IPS DF 19.7 (cell line): ENCODE measurements at places on chromosomes 11 and 22.

DNA sequence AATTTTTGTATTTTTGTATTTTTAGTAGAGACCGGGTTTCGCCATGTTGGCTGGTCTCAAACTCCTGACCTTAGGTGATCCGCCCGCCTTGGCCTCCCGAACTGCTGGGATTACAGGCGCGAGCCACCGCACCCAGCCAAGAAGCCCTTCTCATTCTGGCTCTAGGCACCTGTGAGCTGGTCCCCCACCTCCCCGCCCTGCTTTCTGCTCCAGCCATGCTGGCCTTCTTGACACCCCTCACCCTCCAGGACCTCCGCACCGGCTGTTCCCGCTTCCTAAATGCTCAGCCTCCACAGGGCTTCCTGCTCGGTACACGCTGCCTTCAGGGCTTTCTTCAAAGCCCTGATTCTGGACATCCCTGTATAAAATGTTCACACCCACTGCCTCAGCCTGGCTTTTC lies 5.5 kb upstream of the FXYD2 start:
- no peak for DNase-seq

DNA sequence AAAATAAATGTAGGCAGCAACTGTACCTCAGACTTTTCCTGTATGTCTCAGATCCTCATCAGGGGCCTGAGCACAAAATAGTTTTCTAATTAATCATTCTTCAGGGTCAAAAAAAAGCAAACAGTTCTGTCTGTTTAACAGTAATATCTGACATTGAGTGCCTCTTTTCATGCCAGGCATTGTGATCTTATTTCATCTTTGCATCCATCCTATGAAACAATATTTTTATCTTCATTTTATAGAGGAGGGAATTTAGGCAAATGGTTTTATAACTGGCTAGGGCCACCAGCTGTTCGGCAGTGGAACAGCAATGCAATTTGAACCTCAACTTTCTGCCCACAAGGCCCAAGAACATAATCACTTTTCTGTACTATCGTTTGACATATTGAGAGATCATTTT lies 145.6 kb downstream of the WNT7B start:
- DNase-seq: no peak

- DNase-seq: no peak
Observed at GRCh38 chr22:25563761-25564319, 635 bp upstream of the GRK3 start.

- DNase-seq: no peak
Observed at GRCh38 chr11:933142-933851, 7.6 kb downstream of the AP2A2 start.

DNA sequence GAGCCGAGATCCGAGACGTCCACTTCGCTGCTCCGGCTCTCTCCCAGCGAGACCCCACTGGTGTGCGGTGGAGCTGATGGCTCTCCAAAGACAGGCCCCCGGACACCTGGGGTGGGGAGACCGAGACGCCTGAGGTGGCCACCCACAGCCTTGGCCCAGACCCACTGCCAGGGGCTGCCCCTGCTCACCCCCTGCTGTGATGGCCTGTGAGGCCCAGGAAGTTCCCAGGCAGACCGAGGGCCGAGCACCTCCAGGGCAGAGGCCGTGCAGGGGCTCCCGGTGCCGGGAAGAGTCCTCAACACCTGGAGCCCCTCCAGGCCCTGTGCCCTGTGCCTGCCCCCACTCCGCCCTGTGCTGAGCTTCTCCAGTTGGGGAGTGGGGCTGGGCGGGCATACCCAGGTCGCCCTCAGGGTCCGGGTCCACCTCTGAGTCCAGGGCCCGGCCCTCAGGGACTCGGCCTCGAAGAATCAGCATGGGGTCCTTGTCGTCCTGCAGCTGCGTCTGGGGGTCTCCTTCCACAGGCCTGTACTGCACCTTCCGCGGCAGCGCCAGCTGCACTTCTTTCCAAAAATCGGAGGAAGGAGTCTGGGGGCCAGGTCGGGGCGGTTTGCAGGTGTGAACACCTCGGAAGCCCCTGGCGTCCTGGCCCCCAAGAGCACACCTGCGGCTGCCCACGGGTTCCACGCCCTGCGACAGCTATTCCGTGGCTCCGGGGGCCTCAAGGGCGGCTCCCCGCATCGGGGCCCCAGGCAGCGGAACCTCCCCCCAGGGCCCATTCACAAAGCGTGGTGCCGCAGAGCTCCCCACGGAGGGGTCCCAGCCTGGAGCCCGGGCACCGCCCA lies 8.6 kb downstream of the SIGIRR start:
- DNase-seq: no peak

DNA sequence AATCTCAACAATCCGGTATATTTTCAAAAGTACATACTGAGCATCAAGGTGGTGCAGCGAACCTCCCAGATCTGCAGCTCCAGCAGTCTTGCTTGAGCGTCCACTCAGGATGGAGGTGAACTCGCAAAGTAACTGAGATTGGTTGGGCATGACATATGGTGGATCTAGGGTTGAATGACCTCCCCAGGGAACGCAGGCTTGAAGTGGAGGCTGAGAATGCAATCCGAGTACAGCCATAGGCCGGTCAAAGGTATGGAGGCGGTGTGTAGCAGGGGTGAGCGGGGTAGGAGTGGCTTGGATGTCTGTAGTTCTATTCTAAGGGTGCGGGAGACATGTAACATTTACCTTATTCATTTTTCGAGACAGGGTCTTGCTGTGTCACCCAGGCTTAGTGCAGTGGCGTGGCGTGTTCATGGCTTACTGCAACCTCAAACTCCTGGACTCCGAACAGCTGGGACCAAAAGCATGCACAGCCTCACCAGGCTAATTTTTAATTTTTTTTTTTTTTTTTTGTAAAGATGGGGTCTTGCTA lies 631 bp upstream of the C22orf39 start:
- no peak for DNase-seq

DNA sequence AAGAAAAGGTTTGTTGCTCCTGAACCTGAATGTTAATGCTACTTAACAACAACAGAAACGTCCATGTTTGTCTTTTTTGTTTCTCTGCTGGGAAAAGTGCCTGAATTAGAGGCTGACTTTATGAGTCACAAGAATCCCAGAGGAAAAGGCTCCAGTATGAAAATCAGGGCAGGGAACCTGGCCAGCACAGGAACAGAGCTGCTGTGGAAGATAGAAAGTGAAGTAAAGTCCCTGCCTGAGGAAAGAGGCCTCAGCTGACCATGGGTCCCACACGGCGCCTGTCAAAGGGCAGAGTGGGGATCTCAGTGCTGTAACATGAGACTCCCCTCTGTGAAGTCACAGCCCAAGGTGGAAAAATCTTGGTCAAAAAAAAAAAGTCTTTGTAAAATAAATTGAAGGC lies 632.3 kb upstream of the CCDC90B start:
- DNase-seq: no peak

GRCh38 chr11:100980156-100980555 lies 149.5 kb downstream of the PGR start:
- DNase-seq: no peak

- DNase-seq: no peak
Observed at GRCh38 chr11:36617543-36618362, 19.7 kb upstream of the RAG2 start.

- DNase-seq: no peak
Observed at GRCh38 chr22:25023879-25024278, 71.4 kb downstream of the KIAA1671 start.

DNA sequence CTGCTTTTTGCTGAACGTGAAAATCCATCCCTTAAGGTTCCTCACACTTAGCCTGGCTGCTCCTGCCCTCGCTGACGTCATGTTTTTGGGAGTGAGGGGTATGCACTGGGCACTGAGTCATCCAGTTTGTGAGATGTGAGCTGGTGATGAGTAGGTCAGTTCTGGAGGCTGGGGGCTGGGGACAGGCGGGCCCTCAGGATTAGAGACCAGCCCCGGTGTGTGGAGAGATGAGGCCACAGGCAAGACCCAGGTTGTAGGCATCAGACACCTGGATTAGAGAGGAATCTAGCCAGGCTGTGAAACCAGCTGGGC lies 9.2 kb downstream of the KCNC1 start:
- DNase-seq: no peak

GRCh38 chr11:130144861-130145281 lies 14.7 kb upstream of the ST14 start:
- no peak for DNase-seq

DNA sequence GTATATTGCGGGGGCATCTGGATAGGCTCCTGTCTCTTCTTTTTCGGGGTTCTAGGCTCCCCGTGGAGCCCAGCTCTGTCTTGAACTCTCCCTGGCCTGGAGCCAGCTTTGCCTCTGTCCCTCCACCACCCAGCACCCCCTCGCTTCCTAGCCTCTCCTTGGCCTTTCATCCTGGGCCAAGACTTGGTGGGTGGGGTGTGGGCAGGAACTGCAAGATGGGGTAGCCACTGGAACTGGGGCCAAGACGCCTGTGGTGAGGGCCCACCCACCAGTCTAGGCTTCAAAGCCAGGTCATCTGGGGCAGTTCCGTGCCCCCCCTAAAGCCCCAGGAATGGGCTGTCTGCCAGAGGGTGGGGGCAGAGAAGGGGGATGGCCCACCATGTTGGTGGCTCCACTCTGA lies 1.7 kb upstream of the CRYBB1 start:
- no peak for DNase-seq

GRCh38 chr11:93903989-93904388 lies 53.6 kb upstream of the VSTM5 start:
- DNase-seq: no peak

DNA sequence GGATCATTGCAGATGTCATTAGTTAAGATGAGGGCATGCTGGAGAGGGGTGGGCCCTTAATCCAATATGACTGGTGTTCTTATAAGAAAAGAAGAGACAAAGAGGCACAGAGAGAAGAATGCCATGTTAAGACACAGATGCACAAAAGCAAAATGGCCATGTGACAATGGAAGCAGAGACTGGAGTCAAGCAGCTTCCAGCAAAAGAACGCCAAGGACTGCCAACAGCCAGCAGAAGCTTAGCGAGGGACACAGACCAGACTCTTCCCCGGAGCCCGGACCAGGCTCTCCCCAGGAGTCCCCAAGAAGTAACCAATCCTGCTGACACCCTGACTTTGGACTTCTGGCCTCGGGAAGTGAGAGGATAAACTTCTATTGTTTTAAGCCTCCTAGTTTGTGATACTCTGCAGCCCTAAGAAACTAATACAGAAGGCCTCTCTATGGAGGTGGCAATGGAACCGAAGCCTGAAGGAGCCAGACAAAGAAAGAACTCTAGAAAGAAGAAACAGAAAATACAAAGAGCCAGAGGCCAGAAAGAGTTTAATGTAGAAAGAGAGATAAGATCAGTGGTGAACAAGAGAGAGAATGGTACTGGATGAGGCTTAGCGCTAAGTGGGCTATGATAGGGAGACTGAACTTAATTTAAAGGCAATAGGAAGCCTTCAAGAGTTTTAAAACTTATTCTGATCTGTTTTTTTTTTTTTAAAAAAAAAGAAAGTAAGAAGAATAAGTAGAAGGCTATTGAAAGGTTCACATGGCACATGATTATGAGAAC lies 27.7 kb downstream of the PRCP start:
- DNase-seq: no peak

DNA sequence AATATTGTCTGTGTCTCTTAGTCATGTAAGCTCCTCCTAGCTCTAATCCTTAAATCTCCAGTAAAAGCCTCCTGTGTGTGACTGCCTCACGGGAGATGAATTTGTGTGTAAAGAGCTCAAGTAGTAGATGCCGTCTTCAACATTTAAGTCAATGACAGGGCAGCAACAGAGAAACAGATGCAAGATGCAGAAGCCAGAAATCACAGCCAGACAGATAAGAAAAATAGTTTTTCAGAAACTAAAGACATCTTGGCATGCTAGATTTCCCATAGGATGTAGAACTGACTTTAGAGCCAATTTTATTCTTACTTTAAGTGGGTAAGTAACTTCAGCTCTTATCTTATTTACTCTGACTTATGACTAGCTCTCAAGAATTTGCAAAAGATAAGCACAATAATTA lies 652.8 kb downstream of the KCNA4 start:
- DNase-seq: no peak

GRCh38 chr11:116697011-116697410 lies 75.8 kb downstream of the BUD13 start:
- DNase-seq: no peak
